ENCODE measurements at places on chromosomes 7 and 10.

DNA sequence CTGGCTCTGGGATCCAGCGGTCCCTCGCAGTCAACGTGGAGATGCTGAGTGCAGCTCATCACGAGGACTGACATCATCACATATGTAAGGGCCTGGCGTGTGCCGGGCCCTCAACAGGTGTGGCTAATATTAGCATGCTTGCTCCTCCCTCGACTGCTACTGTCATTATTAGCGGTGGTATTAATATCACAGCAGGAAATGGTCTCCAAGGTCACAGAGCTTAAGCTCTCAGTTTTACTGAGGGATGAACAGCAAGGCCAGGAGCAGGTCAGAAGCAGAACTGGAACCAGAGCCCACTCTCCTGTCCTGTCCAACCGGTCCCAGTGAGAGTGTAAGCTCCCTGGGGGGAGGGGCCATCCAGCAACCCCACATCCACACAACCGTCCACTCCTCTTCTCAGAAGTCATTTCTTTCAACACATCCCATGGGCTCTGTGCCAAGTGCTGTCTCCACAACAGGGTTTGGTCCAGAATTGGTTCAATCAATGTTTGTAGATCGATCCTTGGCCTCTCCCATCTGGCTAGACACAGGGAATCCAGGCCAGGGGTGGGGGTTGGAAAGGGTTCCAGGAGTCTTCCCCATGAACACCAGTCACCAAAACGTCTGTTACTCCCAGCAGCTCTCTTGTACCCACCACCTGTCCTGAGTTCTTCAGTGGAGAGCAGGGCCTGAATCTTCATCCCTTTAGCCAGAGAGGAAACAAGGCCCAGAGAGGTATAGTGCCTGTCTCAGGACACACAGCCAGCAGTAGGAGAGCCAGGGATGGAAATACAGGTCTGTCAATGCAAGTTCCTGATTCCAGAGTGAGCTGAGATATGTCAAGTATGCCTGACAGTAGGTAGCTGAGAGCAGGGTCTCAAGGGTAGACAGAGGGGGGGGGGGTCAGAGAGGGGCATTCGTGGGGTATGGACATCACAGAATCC is 45.3 kb upstream of the ZMIZ1 start:
- ATAC-seq = no peak

GRCh38 chr10:4359003-4359402 is 467.0 kb upstream of the AKR1E2 start:
- no peak for ATAC-seq

DNA sequence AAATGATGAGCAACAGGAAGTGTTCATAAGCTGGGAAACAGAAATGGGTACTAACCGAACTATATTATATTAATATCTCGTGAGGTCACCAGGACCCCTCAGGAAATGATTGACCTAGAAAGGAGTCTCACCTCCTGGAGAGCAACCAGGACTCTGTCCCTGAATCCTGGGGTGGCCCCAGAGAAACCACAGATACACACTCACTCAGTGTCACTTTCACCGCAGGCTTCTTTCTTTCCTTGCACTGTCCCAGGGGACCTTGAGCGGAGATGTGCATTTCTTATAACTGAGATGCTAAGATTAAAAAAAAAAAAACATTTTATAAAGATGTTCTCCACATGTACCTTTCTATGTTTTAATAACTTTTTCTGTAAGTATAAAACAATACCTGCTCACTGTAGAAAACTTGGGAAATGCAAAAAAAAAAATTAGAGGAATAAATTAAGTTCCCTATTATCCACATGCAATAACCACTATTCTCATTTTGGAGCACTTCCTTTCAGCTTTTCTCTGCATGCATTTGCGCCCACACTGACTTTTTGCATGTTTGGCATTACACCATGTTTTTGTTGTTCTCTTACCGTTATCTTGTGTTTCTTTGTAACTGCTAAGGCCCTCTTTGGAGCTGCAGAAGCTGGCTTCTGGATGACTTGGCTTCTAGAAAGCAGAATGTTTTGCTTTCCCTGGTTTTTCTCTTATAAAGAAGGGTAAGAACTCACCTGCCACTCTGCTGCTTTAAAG is 15.0 kb downstream of the NOD1 start:
- ATAC-seq = no peak

- no peak for ATAC-seq
Measured at GRCh38 chr7:114026486-114027089, 107.8 kb upstream of the PPP1R3A start.
